ENCODE measurements at places on chromosomes 11 and 22.

DNA sequence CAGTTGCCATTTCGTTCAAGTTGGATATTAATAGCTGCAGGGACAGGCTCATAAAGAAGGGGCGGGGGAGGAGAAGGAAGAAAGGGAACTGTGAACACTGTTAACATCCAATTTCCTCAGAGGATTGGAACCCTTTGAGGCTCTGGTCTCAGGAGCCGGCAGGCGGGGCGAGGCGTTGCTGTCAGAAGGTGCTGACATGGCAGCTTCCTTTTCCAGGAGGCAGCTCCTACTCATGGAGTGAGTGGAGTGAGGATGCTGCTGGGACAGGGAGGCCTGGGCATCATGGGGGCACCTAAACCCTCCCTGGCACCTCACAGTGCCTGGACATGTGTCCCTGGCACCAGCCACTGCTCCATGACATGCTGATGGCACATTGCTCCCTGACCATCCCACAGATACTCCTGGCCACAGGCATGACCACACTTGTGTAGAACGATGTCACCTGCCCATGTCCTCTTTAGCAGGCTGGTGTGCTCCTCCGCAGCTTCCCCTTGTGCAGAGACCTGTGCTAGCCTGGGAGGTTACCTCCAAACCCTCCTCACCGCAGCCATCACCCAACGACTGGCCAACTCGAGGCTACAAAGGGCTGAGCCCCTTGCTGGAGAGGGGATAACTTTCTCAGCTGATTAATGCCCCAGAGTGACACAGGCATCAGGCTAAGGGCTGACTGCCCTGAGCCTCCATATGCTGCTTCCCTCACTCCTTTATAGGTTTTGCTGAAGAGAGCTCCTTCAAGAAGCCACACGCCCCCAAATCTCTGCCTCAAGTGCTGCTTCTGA lies 79.6 kb upstream of the NECTIN1 start:
- no peak for DNase-seq

- DNase-seq: no peak
Measured at GRCh38 chr11:100625041-100625440, 62.0 kb upstream of the ARHGAP42 start.

- no peak for DNase-seq
Measured at GRCh38 chr11:104965735-104966134, 2.6 kb downstream of the CASP4 start.

GRCh38 chr11:127640561-127641451 lies 640.2 kb upstream of the KIRREL3 start:
- no peak for DNase-seq

- peak; percentile 12 for DNase-seq
Measured at GRCh38 chr11:1382831-1383607, 6.7 kb upstream of the BRSK2 start.

DNA sequence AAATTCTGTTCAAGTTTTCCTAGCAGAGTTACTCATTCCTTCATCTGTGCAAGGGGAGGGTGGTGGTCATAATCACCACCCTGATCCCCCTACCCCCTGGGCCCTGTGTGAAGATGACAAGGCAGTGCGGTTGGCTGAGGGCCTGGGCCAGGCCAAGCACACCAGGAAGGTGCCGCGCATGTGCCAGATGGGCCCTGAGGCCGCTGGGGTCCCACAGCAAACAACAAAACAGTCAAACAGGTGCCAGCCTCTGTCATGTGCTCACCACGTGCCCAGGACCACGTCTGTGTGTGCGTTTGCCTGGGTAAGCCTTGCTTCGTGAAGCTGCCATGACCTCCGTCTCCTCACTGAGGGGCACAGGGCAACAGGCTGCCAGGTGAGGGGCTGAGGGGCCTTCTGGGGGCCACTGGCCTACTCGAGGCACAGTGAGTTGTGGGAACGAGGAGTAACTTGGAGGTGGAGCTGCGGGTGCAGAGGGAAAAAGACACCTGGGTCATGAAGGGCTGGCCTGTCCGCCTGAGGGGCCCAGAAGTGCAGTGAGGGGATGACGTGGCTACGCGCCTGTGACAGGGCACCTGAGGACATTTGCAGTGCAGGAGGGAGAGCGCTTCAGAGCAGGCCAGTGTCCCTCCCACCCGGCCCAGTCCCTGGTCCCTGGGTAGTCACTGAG lies 25.8 kb downstream of the RSPH14 start:
- DNase-seq: no peak

GRCh38 chr11:75344761-75345454 lies 6.6 kb downstream of the ARRB1 start:
- no peak for DNase-seq

GRCh38 chr22:39515266-39516050 lies 4.9 kb upstream of the ATF4 start:
- DNase-seq: no peak

DNA sequence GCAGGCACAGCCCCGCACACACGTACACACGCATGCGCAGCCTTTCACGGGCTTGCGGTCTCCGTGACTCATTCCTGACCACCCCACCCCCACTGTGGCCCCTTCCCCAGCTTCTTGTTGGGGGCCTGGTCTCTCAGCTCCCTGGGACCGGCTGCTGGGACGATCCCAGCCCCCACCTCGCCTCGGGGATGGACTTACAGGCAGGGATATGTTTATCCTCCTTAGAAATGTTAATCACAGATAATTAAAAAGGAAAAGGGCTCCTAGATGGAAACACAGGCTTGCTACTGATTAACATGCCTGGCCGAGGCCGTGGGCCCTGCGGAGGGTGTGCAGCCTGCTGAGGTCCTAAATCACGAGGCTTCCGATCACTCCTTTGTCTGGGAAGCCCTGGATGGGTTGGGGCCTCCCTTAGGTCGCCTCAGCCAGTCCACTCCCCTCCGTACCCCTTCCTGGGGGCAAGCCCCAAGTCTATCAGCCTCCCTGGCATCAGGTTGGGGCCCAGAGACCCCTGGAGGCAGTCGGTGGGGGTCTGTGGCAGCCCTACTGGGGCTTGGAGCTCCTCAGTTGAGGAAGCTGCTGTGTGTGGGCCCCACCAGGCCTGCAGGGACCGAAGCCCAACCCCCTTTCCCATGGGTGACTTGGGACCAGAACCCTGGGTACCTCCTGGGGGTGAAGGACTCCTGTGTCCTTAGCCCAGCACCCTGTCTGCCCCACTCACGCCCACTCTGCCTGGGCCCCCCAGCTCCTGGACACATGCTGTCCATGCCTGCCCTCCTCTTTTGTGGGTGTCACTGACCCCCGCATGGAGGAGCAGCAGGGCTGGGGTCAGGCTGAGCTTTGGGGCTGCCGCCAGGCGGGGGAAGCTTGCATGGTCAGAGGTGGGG lies 20.6 kb downstream of the TSPAN4 start:
- no peak for DNase-seq

GRCh38 chr11:68651208-68651984 lies 32.9 kb upstream of the GAL start:
- no peak for DNase-seq

DNA sequence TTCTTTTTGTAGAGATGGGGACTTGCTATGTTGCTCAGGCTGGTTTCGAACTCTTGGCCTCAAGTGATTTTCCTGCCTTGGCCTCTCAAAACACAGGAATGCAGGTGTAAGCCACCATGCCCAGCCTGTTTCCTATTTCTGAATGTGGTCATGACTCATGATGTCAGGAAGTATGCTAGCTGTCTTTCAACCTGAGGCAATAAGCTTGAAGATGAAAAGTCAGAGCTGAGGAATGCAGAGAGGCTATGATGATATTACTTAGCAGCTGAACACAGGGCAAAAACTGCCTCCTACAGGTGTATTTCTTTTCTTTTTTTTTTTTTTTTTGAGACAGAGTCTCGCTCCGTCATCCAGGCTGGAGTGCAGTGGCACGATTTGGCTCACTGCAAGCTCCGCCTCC lies 9.0 kb upstream of the NUCB2 start:
- DNase-seq: no peak

- no peak for DNase-seq
Measured at GRCh38 chr11:45267652-45268299, 18.4 kb downstream of the SYT13 start.

DNA sequence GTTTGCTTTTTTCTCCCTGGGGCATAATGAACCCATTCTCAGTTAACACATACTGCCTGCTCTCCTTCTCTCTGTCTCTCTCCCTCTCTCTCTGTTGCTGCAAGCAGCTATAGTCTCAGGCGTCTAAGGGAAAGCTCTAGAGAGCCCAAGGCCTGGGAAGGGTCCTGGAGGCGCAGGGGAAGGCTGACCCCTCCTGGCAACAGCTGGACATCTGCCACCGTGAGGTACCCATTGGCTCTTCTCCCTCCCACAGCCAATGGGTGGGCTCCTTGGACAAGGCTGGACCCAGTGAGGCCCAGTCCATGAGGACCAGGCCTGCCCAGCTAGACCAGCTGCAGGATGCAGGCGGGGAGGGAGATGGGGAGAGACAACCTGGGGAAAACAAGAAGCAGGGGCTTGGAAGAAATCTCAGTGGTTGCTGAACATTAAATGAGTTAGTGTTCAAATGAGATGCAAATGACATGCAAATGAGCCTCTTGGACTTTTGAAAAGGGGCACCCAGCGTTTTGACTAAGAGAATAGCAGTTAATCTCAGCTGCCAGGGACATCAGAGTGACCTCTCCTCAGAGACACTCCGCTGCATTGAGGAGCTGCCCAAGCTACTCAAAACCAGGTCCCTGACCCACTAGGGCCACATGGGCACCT lies 349.7 kb downstream of the BUD13 start:
- no peak for DNase-seq
